ENCODE measurements at places on chromosomes 6 and 20.

GRCh38 chr6:53128842-53129241 lies 19.8 kb downstream of the GCM1 start:
- no peak for DNase-seq

- DNase-seq, result no peak
Measured at GRCh38 chr6:137951064-137951597, 84.1 kb downstream of the TNFAIP3 start.

- no peak for DNase-seq
Measured at GRCh38 chr20:35237486-35237885, 11.0 kb downstream of the MMP24 start.

DNA sequence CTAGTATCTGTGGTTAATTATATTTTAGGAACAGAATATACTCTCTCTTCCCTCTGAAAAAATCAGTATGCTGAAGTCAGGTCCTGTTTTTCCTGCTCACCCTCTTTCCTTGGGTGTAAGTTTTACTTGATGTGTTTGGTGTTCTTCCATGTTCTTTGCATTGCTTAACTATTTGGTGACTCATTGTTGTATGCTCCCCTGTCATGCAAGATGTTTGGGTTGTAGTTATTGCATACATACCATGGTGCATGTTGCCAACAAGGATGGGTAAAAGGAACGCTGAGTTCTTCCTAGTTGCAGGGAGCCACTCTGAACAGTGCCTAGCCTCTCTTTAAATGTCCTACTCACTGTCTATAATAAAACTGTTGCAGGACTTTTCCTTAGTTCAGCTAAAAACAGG lies 207.9 kb upstream of the LAMP5 start:
- DNase-seq, result no peak

- no peak for DNase-seq
Measured at GRCh38 chr6:5778317-5778857, 228.3 kb downstream of the NRN1 start.

GRCh38 chr6:164152611-164153010 lies 738.1 kb downstream of the QKI start:
- no peak for DNase-seq

GRCh38 chr20:58921564-58921963 lies 59.5 kb upstream of the NELFCD start:
- DNase-seq, result no peak

GRCh38 chr20:16761305-16761829 lies 13.2 kb downstream of the OTOR start:
- DNase-seq, result peak; percentile 46
